NCI-H1436 treated with DMSO at 0.1 percent for 48 hours (cell line): ENCODE measurements at places on chromosomes 4 and X.

- DNase-seq: no peak
These were observed 371.5 kb upstream of the SLIT2 start for GRCh38 chr4:19880206-19880605.

DNA sequence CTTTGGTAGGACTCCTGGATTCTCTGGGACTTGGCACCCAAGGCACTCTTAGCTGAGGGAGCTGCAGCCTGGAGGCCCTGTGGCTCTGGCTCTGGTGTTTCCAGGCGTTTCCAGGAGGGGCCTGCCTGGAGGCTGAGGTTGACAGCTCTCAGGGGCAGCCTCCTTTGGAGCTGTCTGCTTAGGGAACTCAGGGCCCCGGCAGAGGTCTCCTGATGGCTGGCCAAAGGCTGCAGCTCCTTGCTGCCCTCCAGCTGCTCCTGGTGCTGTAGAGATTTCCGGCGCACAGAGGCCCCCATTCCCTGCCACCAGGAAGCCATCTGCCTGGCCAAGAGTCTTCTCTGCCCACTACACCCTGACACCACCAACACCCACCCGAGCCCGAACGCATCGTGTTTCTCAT is 25.3 kb upstream of the ARHGEF38 start:
- DNase-seq: no peak

- no peak for DNase-seq
These were observed 158.3 kb downstream of the CPE start for GRCh38 chr4:165537028-165537648.

- no peak for DNase-seq
These were observed 26.4 kb downstream of the PPP1R2C start for GRCh38 chrX:42751573-42751972.

DNA sequence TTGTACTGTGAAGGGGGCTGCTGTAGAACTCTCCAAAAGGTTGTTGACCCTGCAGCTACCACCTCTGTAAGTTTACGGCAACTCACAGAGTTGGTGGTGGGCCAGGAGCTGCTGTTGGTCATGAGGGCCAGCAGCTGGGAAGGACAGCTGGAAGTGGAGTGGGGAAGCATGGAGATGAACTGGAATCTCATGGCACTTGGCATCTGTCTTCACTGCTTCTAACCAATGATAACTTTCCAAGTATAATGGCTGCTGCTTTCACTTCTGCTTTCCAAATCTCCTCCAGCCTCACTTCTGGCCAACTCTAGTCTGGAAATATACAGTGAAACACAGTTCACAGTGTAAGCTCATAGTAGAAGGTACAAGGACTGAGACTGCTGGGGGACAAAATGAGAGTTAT is 126.5 kb upstream of the INTU start:
- no peak for DNase-seq

DNA sequence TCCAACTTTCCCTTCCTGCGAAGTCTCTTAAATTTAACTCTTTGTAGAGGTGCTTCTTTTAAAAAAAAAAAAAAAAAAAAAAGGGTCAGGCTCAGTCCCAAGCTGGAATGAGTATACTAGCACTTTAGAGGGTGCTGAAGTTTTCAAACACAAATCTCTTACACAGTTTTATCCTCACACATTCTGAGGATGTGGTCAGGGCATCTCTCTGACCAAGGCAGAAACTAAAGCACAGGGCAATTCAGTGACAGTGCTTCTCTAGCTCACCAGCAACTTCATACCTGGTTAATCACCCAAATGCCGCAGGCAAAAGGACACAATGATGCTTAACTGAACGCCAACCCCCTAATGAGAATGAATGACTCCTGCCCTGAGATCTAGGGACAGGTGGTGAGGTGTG is 9.8 kb upstream of the PGM2 start:
- no peak for DNase-seq

- DNase-seq: no peak
These were observed 68.7 kb downstream of the CXXC4 start for GRCh38 chr4:104425948-104426347.

DNA sequence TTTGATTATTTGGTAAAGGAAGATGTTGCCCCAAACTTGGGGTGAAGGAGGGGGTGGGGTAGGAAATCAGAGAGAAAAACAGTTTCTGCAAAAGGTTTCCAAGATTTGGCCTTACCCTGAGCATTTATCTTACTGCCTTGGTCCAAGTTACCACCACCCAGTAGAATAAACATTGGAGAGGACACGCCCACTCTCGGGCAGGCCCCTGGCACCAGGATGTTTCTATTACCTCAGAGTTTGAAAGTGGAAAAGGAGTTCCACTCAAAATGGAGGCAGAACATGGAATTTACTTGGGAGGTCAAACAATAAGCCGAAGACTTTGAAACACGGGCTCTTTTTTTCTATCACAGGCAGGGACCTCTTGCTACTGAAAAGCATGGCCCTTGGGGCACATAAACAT is 113.7 kb downstream of the CHRNA9 start:
- DNase-seq: no peak

DNA sequence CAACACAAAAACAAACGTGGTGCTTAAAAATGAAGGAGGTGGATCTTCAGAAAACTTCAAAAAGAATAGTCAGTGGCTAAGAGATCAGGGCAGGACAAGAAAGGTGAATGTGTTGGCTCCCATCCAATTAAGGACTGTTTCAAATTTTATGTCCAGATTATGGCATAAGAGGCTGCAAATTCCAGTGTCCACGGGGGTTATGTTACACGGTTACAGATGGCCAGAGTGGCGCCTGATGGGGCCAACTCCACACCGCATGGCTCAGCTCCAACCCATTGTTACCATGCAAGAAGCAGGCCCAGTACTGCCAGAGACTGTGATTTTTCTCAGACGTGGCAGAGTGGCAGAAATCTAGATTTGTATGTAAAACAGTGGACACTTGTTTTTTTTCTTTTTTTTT is 168.4 kb upstream of the TENM3 start:
- no peak for DNase-seq

DNA sequence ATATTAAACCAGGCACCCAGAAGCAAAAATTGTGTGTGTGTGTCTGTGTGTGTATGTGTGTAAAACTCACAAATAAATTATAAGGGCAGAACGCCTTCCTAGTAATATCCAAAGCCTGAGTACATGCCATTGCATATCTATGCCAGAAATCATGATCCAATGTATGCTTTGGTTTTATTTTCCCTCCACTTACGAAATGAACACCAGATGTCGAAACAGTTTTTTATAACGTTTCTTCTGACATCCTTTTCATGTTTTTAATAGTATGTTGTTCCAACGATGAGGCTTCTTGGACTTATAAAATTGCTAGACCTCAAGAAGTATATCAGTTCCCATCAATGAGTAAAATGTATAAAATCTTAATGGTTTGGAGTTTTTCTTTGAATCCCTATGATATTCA is 55.4 kb downstream of the KCNIP4 start:
- no peak for DNase-seq

DNA sequence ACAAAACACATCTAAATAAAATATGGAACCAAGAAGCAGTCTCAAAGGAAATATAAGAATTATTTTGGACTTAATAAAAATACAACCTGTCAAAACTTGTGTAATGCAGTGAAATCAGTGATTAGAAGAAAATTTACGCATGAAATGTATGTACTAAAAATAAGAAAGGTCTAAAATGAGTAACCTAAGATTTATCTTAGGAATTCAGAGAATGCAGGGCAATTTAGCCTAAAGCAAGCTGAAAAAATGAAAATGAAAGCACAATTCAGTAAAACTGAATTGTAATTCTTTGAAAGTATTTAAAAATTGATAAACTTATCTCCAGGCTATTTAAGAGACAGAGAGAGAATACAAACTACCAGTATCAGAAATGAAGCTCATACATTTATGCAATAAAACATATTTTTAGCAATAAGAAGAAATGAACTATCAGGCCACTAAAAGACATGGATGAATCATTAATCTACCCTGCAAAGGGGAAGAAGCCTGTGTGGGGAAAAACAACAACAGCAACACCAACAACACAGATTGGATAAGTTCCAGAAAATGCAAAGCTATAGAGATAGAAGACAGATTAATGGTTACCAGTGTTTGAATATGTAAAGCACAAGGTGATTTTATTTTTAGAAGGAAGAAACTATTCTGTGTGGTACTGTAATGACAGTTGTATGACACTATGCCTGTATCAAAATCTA is 442.0 kb upstream of the ADGRL3 start:
- no peak for DNase-seq

DNA sequence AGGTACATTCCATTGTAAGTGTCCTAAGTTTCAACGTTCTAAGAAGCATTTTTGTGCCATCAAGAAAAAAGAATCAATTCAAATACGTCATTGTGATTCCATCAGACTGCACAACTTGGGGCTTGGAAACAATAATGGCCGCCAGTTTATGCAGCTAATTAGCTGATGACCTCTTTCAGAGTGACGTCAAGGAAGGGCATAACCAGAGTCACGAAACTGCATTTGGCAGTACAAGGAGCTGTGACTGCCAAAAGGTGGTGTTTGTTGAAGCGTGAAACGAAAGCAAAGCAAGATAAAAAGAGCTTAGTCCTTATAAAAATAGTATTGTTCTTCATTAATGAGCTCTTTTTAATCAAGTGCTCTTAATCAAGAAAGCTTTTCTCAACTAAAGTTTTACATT is 81.1 kb upstream of the SH3RF1 start:
- DNase-seq: no peak

DNA sequence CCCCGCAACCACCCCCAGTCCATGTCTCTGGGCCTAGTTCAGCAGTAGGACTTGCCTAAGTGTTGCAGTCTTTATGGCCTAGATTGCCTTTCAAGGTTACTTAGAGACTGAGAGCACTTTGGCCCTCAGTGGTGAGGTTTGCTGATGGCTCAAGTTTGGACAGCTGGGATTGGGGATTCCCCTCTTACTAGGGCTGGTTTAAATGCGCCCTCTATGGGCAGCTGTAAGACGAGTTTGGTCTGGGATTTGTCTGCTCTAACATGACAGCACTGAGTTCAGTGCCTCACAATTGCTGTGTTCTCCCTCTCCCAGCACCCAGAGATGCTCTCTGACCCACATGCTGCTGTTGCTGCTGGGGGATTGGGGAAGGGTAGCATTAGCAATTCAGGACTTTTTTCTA is 23.1 kb downstream of the DACH2 start:
- no peak for DNase-seq

DNA sequence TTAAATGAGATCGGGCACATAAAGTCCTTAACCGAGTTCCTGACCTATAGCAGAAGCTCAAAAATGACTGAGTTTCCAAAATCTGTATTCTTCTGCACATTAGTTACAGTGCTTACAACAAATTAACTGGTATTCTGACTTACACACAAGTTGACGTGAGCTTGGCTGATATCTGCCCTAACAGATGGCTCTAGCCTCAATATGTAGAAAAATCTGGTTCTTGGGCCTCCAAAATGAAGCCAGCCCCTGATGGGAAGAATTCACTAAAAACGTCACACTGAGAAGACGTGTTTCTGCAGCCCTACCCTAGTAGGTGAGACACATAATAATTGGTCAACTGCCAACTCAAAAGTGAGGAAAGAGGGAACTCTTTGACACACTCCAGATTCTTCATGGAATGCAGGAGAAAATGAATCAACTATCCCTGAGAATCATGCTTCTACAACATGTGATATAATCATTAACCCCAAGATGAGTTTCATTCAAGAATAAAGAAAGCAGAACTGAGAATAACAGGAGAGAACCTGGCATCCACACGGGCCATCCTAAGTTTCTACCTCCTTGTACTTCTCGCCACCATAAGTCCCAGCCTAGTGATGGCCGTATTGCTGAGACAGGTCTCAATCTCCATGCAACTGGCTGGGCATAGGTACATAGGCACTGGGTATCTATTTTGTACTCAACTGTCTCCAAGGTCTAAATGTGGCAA is 8.2 kb downstream of the STX18 start:
- no peak for DNase-seq

DNA sequence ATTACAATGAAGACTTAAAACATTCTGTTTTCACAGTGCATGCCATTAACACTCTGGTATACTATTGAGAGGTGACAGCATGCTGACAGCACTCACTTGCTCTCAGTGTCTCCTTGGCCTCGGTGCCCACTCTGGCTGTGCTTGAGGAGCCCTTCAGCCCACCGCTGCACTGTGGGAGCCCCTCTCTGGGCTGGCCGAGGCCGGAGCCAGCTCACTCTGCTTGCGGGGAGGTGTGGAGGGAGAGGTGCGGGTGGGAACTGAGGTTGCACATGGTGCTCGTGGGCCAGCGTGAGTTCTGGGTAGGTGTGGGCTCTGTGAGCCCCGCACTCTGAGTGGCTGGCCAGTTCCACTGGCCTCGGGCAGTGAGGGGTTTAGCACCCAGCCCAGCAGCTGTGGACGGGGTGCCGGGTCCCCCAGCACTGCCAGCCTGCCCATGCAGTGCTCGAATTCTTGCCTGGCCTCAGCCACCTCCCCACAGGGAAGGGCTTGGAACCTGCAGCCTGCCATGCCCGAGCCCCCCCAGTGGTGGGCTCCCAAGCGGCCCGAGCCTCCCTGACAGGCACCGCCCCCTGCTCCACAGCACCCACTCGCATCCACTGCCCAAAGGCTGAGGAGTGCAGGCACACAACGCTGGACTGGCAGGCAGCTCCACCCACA is 135.3 kb upstream of the AR start:
- no peak for DNase-seq

- no peak for DNase-seq
These were observed 38.4 kb upstream of the IL9R start for GRCh38 chrX:155959018-155959587.

DNA sequence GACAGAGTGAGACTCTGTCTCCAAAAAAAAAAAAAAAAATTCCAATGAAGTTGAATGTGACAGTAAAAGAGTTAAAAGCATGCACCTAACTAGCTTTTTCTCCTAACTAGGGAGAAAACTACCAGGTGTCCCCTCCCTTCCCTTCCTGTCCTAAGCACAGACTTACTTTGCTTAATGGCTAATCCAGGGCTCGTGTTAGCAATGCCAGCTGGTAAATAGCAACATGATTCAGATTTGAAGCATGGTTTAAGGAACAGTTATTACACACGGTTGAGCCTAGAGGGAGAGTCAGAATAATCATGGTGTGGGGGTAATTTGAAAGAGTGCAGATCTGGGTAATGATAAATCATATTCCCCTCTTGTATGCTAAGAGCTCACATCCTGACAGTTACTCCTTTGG is 338.3 kb downstream of the STIM2 start:
- DNase-seq: no peak
